Hematopoietic multipotent progenitor cell treated with erythropoietin and hydrocortisone succinate and interleukin-3 and kit ligand, for 15 days (in vitro differentiated cells): ENCODE measurements at places on chromosomes 5 and 9.
A peak's percentile ranks its signal among the peaks of the same experiment; 100 is the strongest.

- no peak for DNase-seq
These were observed 2375.8 kb downstream of the MAT2B start for GRCh38 chr5:165881259-165881658.

DNA sequence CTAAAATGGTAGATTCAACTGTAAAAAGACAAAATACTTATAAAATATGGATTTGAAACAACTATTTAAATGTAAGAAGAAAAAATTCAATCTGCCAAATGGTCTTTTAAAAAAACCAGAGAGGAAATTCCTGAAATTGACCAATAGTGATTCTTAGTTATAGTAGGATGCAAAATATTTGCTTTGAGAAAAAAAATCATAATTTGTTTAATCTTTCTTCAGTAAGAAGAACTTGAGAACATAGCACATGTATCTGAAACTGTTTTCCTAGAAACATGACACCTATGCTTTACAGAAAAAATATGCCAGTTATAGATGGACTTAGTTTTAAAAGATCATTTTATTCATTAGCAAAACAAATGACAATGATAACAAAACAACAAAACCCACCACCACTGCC lies 186.9 kb upstream of the CD180 start:
- no peak for DNase-seq

- peak; percentile 51 for DNase-seq
These were observed 61.3 kb downstream of the LHFPL2 start for GRCh38 chr5:78587081-78587774.

DNA sequence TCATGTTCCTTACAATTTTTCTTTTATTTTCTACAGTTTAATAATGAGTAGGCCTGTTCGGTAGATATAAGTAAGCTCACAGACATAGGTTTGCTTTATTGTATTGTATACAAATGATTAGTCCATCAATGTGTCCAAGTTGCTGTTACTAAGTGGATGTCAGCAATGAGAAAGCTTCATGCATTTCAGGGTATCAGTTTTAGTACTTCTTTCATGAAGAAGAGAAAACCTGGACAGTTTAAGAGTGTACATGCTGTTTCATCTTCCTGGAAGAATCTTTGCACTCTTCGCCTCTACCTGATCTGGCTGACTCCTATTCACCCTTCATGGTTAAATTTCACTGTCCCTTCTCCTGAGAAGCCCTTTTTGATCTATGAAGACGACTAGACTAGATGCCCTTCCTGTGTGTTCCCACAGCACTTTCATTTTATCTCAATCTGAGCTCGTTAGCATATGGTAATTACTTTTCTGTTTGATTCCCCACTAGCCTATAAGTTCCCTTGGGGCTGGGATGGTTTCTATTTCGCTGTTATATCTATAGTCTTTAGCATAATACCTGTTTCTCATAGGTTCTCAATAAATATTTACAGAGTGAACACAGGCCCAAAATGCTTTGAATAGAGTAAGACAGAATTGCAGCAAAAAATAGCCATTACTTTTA lies 70.7 kb downstream of the CETN3 start:
- DNase-seq: no peak

- DNase-seq: no peak
These were observed 611 bp downstream of the CIZ1 start for GRCh38 chr9:128190516-128191405.

- DNase-seq: no peak
These were observed 50.9 kb downstream of the PRUNE2 start for GRCh38 chr9:76855015-76855414.
